ENCODE measurements at places on chromosomes 5 and 9.

DNA sequence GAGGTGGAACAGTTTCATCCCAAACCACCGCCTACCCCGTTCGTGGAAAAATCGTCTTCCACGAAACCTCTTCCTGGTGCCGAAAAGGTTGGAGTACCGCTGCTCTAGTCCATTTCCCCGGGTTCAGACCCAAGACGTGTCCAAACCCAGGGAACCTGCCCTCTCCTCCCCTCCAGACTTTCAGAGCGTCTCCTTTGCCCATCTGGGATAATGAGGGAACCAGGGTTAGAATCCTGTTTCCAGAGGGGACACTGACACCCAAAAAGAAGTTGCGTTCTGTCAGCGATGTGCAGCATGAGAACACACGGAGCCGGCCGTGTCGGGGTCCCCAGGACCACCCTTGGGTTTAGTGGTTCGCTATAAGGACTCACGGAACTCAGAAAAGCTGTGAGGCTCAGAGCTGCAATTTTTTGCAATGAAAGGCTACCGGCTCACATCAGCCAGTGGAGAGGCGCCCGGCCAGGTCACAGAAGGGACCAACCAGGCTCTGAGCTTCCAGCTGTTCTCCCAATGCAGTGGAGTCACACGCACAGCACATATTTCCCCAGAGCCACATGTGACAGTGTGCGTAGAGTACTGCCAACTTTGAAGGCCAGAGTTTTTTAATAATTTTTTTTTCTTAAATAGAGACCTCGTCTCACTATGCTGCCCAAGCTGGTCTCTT is 19.4 kb downstream of the LAMC3 start:
- no peak for DNase-seq

- DNase-seq = no peak
Measured at GRCh38 chr5:171823269-171823668, 37.7 kb downstream of the SMIM23 start.

DNA sequence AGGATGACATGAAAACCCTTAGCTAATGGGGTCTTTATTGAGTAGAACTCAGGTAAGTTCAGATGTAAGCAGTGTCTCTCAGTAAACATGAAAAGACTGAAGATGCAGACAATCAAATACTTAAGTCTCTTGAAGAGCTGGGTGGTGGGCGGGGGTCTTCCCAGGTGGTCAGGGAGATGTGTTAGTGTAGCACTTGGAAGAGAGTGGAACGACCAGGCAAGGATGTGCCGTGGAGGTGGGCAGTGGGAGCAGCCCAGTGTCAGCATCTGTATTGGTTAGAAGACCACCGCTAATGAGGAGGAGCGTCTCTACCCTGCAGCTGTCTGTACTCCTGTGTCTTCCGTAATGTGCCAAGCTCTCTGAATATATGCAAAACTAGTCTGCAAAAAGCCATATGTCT is 4.4 kb downstream of the S1PR3 start:
- no peak for DNase-seq

GRCh38 chr5:154300207-154300883 is 109.8 kb downstream of the GALNT10 start:
- DNase-seq = no peak

GRCh38 chr5:54021431-54022164 is 288.8 kb downstream of the ARL15 start:
- no peak for DNase-seq

- no peak for DNase-seq
Measured at GRCh38 chr5:151313357-151313756, 9.8 kb upstream of the SLC36A3 start.

- DNase-seq = no peak
Measured at GRCh38 chr9:36903541-36904435, 130.3 kb downstream of the PAX5 start.

DNA sequence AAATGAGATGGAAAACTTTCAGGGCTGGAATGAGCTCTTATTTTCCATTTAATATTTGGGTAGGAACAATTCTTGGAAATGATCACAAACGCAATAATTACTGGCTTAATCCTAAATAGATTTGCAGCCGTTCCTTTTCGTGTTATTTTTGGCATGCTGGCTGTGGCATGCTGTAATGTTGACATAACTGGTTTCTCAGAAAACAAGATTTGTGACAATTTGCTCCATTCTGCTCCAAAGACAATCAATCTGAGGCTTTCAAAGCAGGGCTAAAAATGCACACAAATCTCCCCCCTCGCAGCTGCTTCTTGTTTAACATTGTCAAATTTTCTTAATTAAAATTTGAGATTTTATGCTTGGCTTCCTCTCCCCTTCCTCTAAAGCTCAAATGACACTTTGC is 151.2 kb downstream of the TTC39B start:
- peak; percentile 22 for DNase-seq

- no peak for DNase-seq
Measured at GRCh38 chr9:27118916-27119315, 9.9 kb downstream of the TEK start.

DNA sequence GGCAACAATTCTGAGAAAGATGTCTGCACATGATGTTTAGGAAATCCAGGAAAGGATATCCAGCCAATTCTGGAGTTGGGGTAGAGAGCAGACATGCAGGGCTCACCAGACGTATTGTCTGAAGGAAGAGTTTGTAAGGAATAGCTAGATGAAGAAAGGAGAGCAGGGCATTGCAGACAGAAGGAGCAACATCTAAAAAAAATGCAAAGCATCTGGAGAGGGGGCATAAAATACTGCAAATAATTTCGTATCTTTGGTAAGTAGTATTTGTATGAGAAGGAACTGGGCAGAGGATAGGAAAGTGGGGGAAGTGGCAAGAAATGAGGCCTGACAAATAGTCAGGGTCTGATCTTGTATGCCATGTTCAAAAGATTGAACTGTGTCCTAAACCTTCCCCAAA is 74.8 kb downstream of the MACIR start:
- no peak for DNase-seq

- no peak for DNase-seq
Measured at GRCh38 chr5:113488645-113489184, 462 bp upstream of the MCC start.

All from right kidney (tissue), 9 donors.